Stimulated activated CD4-positive, alpha-beta T cell treated with anti-CD3 and anti-CD28 coated beads, Interleukin-12 subunit alpha, Interleukin-12 subunit beta, amount 100 ng/mL, for 48 hours (primary cell): ENCODE measurements at places on chromosomes 3 and 15.

DNA sequence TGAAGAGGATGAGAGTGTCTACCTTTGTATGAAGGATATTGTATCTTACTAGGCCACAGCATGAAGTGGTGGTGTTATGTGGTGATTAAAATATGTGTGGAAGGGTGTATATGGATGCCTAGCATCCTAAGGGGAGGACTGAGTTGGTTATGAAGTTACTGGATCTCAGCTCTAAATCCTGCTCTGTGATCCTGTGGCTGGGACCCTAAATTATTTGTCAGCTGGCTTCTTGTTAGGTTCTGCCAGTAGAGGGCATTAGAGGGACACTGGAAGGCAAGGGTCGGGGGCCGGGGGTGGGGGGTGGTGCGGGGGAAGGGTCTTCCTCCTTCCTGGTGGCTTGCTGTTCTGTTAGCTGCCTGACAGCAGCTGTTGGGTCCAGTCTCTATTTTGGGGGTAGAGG lies 34.9 kb downstream of the MORF4L1 start:
- DNase-seq, result no peak

GRCh38 chr3:40971191-40972168 lies 227.8 kb upstream of the CTNNB1 start:
- DNase-seq, result peak; percentile 28

GRCh38 chr3:180624714-180625113 lies 22.8 kb downstream of the TTC14 start:
- DNase-seq, result no peak

- DNase-seq, result no peak
These were observed 327.5 kb downstream of the ARPP21 start for GRCh38 chr3:35966629-35967464.

DNA sequence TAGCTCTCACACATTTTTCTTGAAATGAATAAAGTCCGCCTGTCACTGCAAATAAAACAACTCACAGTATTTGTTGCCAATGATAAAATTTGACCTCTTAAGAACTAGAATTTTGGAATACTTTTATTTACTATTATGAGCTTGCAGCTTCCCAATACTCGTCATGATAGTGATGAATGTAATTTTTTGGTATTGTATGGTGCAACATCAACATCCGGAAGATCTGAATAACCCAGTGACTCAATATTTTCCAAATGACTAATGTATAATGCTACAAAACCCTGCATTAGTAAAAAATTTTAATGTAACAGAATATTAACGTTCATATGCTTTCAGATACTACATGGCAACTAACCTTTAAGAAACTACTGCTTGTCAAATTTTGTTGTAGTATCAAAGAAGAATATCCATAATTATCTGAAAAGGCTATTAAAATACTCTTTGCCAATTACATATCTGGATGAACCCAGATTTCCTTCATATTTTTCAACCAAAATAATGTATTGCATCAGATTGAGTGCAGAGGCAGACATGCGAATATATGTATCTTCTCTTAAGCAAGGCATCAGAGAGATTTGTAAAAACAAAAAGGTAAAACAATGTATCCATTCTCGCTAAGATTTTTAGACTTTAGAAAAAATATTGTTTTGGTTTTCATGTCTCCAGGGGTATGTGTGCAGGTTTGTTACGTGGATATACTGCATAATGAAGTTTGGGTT lies 95.3 kb downstream of the IGF2BP2 start:
- no peak for DNase-seq

- DNase-seq, result no peak
These were observed 26.8 kb upstream of the ELP6 start for GRCh38 chr3:47540281-47540680.

- DNase-seq, result no peak
These were observed 52.4 kb downstream of the GASK1A start for GRCh38 chr3:43031485-43031884.

- no peak for DNase-seq
These were observed 284.6 kb upstream of the PROK2 start for GRCh38 chr3:72069543-72069942.

DNA sequence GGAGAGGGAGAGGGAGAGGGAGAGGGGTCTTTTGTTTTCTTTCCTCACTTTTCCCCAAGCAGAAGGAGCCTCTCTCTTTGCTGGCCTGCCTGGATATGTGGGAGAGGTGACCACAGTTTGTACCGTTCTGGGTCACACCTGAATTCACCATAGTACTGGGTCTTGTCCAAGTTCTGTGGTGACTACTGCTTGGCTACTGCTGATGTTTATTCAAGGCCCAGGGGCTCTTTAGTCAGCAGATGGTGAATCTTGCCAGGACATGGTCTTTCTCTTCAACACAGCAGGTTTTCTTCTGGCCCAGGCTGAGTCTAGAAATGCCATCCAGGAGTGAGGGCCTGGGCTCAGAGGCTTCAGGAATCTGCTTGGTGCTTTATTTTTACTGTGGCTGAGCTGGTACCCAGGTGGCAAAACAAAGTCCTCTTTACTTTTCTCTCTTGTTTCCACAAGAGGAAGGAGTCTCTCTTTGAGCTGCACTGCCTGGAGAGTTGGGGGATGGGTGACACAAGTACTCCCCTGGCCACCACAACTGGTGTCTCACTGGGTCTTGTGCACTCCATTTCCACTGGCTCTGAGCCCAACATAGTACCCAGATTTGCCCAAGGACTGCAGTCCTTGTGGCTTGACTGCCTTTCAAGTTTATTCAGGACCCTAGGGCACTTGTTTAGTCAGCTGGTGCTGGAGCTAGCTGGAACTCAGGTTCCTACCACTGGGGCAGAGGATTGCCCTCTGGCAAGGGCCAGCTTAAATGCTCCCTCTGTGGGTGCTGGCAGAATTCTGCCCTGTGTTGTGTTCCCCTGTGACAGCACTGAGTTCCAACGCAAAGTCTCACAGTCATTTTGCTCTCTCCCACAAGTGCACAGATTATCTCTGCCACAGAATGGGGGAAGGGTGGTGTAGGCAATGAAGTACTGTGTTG lies 16.8 kb upstream of the CCNDBP1 start:
- DNase-seq, result no peak

DNA sequence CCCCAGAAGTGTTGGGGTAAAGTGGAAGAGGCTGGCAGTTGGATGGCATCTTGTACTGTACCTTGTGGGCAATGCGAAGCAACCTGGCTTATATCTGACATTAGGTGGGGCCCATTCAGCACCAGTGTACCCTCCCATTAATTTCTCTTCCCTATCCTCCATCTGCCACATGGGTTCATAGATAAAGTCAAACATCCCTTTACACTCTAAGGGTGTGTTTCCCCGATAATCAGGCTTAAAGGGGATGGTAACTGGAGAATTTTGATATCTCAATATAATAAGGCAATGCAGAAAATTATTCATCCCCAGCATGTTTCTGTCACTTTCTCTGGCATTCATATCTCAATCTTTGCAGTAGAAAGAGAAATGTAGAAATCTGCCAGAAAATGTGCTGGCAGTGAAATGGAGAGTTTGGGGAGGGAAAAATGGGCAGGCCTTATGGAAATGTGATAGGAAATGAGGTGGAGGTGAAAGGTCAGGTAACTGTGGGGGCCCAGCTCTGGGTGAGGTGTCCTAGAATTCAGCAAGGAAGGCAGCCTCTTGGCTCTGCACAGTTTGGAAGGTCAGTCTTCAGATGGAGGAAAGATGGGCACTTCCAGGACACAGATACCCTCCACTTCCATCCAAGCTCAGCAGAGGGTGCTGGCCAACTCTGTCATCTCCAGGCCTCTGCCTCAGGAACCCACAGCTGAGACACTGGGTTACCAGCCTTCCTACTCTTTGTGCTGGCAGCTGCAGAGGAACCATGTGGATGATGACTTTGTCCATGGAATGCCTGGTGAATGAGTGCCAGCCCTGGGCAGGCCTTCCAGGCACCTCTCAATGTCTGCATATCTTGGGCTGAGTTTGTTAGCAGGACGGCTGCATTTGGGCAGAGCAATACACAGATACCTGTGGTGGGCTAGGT lies 325.9 kb upstream of the CTDSPL start:
- no peak for DNase-seq

DNA sequence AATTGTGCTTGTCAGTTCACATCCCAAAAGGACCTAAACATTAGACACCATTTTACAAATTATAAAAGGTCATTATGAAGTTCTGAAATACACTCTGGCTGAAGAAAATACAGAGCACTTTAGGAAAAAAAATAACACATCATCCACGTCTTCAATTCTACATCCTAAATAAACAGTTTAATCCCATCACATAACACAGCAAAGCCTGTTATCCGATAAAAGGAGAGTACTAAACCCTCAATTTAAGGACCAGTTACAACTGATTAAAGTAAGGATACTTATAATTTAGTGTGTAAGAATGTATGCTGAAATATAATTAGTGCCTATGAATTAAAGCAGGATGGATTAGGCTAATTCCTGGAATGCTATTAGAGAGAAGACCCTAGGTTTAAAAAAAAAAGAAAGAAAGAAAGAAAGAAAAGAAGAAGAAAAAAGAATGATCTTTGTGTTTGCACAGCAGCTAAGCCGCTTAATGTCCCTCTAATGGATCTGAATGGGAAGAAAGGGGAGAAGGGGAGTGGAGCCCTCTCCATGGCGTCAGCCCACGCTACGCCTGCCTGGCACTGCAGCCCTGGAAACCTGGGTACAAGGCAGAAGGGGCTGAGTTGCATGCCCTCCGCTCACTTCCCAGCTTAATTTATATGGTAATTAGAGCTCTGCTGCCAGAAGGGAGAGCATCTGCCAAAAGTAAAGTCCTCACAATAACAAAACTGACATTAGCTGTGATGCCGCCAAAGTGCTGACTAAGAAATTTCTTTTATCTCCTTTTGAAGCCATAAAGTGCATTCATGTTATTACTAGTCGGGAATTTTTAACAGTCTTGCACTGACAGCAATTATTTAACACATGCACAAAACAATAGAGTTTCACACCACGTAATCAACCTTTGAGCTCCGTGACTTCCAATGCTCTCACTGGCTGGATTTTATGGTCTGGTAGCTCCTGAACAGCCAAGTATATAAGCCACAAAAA lies 90.0 kb downstream of the FSIP1 start:
- DNase-seq, result no peak

DNA sequence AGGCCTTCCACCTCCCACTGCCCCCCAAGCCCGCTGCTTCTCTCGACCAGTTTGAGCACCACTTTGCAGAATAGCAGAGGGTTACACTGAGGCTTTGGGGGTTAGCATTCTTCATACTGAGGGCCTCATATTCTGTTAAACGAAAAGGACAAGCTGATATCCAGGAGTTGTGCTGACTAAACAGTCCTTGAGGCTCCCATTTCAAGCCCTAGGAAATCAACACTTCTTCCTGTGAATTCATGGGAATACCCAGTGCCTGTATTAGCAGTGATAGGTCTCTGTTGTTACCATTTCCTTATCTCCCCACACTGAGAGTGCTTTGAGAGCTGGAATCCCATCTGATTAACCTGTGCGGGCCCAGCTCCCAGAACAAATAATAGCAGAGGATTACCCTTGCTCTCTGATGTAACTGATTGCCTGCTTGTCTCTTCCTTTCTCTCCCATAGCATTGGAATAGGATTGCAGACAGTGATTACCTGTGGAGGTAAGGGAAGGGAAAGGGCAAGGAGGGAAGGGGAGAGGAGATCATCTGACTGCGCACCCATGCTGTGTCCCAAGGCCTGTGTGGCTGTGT lies 930 bp downstream of the FBXW12 start:
- no peak for DNase-seq

DNA sequence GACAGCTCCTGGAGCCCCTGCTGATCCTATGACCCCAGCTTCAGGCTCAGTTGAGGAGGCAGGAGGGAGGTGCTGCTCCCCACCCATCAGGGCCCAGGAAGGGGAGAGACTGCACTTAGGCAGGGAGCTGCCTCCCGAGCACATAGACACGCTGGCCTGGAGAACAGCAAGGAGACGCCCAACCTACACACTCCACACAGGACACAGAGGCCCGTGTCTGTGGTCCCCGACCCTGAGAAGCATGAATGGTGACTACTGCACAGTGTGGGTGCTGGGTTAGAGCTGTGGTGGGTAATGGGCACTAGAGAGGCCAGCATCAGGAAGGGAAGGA lies 1.1 kb upstream of the HHATL start:
- no peak for DNase-seq

DNA sequence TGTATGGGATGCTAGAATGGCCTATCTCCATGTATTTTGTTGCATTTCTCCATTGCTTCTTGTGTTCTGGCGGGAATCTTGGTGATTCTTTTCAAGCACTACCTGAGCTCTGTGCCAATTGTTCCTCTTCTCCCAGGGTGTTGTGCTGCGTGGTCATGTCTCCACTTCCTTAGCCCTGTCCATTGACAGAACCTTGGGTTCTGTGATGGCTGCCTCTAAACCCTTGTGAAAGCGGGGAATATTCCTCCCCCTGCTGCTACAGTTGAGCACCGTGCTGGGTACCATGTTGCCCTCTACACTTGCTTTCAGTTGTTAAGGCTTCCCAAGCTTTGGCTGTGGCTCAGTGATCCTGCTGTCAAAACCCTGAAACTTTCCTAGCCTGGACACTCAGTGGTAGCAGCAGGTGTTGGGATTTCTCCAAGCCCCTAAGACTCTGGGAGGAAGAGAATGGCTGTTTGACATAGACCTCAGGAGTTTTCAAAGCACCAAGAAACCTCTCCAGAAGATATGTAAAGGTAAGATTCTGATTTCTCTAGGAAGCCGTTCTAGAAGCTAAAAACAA lies 69.5 kb downstream of the MBNL1 start:
- no peak for DNase-seq
